T-helper 9 cell (primary cell): ENCODE measurements at places on chromosomes 3 and 15.

DNA sequence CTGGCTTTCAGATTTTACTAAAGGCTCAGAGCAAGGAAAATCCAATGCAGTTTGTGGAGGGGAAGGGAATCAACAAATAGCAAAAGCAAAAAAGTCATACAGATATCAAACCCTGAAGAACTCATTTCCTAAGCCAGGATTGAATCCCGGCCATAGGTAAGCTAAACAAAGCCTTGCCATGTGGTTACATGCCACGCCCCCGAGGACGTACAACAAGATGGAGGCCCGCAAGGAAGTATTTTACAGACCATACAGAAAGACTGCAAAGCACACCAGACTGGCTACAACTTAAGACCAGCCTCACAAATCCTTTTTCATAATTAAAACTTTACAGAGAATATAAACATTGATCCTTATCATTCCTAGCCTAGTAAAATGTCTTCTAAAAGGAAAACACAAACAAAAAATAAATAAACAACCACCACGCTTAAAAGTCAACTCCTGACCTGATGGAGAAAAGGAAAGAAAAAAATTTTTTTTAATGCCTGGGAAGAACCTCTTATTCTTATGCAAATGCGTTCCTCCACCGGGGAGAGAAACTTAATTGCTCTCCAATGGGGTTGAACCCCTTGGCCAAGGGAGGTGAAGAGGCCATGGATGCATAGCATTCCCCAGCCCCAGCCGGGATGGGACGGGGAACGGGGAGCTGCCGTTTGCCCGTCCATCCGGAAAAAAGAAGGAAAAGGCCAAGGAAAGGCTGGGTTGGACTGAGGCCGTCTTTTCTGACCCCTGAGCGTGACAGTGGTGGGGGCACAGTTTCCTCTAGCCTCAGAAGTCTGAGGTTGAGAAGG is 39.3 kb downstream of the IL1RAP start:
- no peak for DNase-seq

GRCh38 chr3:8451696-8452095 is 49.9 kb upstream of the LMCD1 start:
- no peak for DNase-seq

GRCh38 chr3:186024210-186024609 is 84.7 kb downstream of the ETV5 start:
- no peak for DNase-seq

- no peak for DNase-seq
Observed at GRCh38 chr15:66825139-66825538, 123.1 kb downstream of the SMAD6 start.

GRCh38 chr15:78620021-78620526 is 722 bp downstream of the CHRNA3 start:
- DNase-seq = no peak

DNA sequence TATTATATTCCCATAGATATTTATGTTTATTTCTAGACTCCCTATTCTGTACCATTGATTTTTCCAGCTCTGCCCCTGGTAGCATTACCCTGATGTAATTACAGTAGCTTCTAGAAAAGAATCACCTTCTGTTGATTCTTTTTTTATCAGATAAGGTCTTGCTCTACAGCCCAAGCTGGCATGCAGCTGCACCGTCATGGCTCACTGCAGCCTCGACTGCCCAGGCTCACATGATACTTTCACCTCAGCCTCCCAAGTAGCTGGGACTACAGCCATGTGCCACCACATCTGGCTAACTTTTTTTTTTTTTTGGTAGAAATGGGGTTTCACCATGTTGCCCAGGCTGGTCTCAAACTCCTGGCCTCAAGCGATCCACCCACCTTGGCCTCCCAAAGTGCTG is 41.8 kb downstream of the SLC24A1 start:
- DNase-seq = no peak

DNA sequence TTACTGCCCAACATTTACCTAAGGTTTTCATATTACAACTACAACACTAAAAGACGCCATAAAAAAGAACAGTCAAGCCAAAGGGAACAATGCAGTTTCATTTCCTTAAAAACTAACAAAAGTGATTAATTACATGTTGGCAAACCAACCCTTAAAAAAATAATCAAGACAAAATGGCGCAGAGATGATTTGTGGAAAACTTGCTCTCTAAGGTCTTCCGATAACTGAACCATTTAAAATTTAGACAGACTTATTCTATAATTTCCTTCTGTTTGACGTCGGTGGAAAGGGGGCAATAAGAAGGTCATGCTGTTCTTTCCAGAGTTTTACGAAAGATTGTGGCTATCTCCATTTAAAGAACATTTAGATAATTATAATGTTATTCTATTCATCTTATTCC is 87.6 kb downstream of the RYK start:
- no peak for DNase-seq

- DNase-seq = no peak
Observed at GRCh38 chr3:64548200-64548889, 139.5 kb downstream of the ADAMTS9 start.

- DNase-seq = no peak
Observed at GRCh38 chr3:139534455-139534812, 5.1 kb downstream of the RBP1 start.

DNA sequence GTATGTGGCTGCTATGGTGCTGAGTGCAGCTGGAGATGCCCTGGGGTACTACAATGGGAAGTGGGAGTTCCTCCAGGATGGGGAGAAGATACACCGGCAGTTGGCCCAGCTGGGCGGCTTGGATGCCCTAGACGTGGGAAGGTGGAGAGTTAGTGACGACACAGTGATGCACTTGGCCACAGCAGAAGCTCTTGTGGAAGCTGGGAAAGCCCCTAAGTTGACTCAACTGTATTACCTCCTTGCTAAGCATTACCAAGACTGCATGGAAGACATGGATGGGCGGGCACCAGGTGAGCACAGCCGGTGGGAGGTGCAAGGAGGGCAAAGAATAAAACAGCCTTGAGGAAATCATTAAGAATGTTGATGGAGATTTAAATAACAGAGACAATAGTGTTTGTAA is 2.9 kb downstream of the ADPRH start:
- DNase-seq = no peak

- DNase-seq = no peak
Observed at GRCh38 chr3:118497274-118497673, 537.4 kb downstream of the IGSF11 start.

DNA sequence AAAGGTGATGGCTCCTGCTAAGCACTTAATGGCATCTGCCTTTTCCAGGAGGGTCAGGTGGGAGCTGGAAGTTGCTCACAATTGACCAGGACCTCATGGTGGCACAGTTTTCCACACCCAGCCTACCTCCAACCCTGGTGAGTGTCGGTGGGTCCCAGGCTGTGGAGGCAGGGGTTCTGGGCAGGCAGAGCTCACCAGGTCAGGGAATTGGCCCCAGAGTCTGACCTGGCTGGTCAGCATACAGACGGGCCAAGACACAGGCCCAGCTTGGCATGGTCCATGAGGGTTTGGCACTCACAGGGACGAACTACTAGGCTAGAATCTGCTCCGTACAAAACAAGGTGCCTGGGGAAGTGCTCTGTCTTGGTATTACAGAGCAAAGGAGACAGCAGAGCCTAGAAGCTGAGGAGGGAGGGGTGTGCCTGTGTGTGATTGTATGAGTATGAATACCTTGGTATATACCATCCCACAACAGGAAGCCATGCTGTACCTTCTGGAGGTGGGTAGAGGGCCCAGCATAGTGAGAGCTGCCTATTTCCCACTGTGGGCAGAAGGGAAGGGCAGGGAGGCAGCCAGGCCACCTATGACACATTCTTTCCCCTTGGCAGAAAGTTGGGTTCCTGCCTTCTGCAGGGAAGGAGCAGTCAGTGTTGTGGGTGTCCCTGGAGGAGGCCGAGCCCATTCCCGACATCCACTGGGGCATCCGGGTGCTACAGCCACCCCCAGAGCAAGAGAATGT is 6.5 kb downstream of the APEH start:
- DNase-seq = no peak

GRCh38 chr15:33846142-33846541 is 122.2 kb upstream of the CHRM5 start:
- DNase-seq = no peak

DNA sequence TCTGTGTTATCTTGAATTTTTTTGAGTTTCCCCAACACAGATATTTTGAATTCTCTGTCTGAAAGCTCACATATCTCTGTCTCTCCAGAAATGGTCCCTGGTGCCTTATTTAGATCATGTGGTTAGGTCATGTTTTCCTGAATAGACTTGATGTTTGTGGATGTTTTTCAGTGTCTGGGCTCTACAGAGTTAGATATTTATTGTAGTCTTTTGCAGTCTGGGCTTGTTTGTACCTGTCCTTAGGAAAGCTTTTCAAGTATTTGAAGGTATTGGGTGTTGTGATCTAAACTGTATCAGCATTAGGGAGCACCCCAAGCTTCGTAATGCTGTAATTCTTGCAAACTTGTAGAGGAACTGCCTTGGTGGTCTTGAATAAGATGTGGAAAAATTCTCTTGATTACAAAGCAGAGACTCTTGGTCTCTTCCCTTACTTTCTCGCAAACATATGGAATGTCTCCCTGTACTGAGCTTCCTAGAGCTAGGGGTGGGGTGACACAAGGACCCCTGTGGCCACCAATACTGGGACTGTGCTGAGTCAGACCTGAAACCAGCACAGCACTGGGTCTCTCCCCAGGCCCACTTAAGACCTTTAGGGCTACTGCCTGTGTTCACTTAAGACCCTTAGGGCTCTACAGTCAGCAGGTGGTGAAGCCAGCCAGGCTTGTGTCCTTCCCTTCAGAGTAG is 26.5 kb downstream of the TM4SF18 start:
- no peak for DNase-seq

- no peak for DNase-seq
Observed at GRCh38 chr3:188309437-188310269, 155.7 kb downstream of the LPP start.

DNA sequence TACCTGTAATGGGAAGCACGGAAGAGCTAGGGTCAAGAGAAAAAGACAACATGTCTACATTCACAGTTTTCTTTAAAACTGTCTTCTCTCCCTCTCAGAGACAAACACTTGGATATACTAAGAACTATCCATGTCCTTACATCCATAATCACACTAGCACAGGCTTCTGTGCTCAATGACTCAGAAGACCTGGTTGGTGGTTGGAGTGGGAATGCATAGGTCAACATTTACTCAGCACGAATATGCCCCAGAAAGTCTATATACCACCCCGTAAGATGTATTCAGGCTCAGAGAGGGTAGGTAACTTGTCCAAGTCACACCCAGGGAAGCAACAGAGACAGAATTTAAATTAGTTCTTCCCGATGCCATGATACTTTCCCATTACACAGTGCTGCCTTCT is 891.1 kb downstream of the TUSC7 start:
- no peak for DNase-seq

GRCh38 chr15:66611257-66612053 is 45.7 kb upstream of the LCTL start:
- no peak for DNase-seq

- DNase-seq = no peak
Observed at GRCh38 chr3:15217011-15217671, 11.1 kb downstream of the CAPN7 start.

GRCh38 chr3:132205609-132206008 is 111.6 kb upstream of the ACP3 start:
- no peak for DNase-seq

GRCh38 chr15:55197362-55197705 is 593 bp upstream of the RSL24D1 start:
- DNase-seq = no peak

DNA sequence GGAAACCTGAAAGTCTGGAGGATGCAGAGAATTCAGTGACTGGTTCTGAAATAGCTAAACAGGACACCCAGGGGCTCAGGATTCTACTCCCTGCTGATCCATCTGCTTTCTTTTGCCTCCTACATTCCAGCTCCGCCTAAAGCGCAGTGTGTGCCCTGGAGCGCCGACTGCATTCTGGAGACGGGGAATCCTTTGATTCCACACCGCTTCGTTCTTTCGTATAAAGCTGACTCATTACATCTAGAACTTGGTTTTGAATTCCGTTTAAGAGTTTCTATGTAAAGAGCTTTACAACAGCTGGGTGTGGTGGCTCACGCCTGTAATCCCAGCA is 61.8 kb downstream of the SENP2 start:
- DNase-seq = no peak

- DNase-seq = no peak
Observed at GRCh38 chr3:64530434-64531049, 157.3 kb downstream of the ADAMTS9 start.

DNA sequence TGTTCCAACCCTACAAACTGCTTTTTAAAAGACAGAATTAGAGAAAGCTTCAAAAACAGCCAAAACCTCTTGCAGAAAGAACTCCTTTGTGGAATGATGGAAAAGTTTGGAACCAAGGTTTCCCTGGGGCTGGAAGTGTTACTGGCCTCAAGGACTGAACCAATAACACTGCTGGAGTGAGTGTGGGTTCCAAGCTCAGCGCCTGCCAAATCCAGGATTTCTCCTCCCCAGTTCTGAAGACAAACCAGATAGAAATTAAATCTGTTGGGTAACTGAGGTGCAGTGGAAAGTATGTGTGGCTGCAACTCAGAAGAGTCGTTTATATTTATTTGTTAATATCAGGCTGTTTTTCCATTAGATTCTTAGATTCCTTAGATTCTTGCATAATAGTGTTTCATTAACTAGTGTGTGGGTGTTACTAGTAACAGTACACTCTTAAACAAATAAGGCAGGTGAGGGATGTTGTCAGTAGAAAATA is 66.5 kb upstream of the FNDC3B start:
- no peak for DNase-seq

GRCh38 chr15:51629612-51630011 is 7.0 kb upstream of the DMXL2 start:
- no peak for DNase-seq

DNA sequence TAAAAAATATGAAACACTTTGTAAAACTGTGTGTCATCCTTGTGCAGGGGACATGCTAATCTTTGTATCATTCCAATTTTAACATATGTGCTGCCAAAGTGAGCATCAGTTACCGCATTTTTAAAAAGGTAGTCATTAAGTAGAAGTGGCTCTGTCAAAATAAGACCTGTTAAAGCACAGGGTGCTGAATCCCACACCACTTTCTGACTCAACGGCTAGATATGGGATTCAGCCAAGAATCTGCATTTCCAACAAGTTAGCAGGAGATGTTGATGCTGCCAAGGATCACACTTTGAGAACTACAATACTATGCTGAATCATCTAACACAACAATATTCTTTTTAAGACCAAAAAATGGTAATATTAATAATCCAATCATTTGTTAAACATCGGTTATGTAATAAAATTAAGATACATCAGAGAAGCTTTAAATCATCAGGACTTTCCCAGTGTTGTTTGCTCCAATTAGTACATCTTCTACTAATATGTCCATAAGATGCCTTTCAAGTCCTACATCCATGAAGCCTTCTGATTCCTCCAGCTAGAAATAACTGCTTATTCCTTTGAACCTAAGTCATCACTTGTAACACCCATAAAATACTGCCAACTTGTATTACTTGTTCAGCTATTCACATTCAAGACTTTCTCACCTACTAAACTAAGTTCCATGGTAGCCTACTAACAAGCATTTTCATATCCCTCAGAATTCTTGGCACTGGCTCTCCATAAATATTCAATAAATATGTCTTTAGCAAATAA is 71.1 kb downstream of the TBL1XR1 start:
- DNase-seq = no peak
